ENCODE measurements at places on chromosomes 7 and 10.

- DNase-seq = no peak
Observed at GRCh38 chr7:43332193-43332796, 219.8 kb downstream of the HECW1 start.

GRCh38 chr7:18191341-18191740 is 163.7 kb upstream of the PRPS1L1 start:
- DNase-seq = no peak

- no peak for DNase-seq
Observed at GRCh38 chr7:108132551-108133265, 2.5 kb upstream of the LAMB4 start.

DNA sequence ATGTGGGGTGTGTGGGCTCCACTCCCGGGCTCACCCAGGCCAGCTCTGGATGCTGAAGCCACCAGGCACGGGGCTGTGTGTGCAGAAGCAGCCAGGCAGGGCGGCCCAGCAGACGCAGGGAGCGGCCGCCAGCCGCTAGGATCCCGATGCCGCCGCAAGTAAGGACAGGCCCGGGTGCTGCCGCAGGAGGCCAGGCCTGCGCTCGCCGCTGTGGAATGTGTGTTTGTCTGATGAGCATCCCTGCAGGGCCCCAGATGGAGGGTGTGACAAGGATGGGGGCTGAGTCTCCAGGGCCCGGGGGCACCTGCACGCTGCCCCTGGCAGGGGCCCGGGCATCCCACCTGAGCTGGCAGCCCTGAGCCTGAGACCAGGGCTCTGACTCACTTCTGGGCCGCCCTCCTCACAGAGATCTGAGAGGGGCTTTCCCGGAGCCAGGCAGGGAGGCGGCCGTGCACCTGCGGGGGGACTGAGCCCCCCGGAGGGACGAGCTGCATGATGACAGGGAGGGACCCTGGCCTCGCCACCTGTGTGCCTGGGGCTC is 101.5 kb downstream of the FOXL3 start:
- DNase-seq = no peak

DNA sequence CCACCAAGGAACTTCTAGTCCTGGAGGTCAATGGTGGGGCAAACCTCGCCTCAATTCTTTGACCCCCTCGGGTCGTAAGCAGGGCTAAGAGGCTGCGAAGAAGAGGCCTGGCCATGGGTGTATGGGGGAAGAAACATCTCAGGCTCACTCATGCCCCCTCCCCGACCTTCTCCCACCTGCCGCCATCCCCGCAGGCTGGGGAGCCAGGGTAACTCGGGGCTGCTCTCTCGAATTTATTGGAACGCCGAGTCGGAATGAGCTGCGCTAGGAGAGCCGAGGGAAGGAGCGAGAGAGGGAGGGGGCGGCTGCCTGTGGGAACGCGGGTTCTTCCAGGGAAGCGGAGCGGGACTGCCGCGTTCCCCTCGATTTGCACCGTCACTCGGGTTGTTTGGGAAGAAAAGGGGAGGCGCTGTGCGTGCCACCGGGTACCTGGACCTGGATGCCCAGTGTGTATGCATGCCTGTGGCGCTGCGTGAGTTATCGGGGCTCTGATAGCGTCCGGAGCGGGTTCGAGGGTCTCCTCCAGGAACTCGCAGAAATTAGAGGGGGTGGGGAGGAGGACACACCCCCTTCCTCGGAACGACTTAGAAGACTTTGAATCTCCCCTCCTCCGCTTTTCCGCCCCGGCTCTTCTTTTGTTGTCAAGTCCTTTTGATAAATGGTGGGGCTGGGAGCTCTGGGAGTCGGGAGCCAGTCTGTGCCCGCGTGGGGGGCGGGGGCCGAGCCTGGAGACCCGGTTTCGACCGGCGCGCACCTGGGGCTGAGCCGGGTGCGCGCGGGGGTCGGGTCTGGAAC is 1.8 kb upstream of the ZNF503 start:
- DNase-seq = no peak

GRCh38 chr10:44981172-44982113 is 2.8 kb upstream of the DEPP1 start:
- DNase-seq = no peak

DNA sequence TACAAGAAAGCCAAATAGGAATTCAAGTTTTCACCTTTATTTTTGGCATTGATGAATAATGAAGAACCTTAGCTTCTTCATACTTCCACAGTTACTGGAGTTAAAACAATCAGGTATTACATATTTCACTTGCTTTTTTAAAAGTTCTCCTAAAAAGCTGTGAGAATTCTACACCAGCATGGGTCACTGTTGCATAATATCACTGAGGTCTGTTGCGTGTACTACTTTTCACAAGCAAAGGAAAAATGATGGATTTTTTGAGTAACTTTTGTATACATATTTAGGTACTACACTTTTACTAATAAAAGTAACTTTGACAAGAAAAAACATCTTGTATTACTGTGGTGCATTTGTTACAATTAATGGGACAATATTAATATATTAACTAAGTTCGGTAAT is 15.2 kb downstream of the FAM24B start:
- DNase-seq = no peak

GRCh38 chr7:74343281-74344131 is 54.3 kb downstream of the CLIP2 start:
- no peak for DNase-seq

- DNase-seq = no peak
Observed at GRCh38 chr10:11525503-11525902, 85.9 kb downstream of the USP6NL start.

DNA sequence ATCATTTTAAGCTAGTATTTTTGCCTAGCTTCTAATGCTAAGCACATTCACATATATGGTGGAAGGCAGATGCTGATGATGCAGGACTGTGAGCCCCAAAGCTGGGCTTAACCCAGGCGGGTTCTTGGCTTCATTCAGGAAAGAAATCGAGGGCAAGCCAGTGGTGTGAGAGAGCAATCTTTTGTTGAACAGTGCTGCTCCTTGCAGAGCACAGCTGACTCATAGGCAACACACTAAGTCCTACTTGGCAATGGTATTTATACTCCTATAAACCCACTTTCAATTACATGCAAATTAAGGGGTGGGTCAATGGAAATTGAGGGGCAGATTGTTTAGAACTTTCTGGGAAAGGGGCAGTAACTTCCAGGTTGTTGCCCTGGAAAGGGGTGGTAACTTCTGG is 42.0 kb upstream of the CELF2 start:
- DNase-seq = no peak

DNA sequence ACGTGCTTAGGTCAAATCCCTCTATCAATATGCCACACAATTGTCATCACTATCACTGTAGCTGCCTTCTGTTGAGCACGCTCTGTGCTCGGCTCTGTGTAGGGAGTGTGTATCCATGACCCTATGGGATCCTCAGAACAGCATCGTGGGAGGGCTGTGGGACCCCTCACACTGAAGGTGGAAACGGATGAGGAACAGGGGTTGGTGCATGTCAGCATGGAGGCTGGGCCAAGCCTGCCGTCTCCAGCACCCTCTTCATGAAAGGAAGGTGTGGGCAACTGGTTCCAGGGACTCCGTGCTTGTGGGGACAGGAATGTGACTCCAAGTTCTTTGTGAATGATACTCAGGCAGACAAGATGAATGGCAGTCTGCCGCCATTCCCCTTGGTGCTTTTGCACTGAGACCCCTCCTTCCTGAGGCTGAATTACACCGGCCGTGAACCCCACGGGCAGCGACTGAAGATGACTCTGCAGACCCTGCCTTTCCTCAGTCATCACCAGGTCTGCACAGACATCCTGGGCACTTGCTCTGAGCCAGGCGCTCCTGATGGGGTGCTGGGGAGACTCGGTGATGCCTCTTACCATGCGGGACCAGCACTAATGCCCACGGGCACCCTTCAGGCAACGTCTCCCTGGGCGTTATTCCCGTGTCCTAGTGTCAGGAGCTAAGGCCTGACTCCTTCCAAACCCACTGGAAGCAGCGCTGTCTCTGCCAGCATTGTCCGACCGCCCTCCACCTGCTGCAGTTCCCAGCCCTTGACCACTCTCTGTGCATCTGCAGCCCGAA is 495.2 kb downstream of the TCERG1L start:
- DNase-seq = no peak

- no peak for DNase-seq
Observed at GRCh38 chr7:6257675-6258074, 14.7 kb downstream of the CYTH3 start.

- no peak for DNase-seq
Observed at GRCh38 chr10:120711860-120712259, 139.3 kb upstream of the WDR11 start.

DNA sequence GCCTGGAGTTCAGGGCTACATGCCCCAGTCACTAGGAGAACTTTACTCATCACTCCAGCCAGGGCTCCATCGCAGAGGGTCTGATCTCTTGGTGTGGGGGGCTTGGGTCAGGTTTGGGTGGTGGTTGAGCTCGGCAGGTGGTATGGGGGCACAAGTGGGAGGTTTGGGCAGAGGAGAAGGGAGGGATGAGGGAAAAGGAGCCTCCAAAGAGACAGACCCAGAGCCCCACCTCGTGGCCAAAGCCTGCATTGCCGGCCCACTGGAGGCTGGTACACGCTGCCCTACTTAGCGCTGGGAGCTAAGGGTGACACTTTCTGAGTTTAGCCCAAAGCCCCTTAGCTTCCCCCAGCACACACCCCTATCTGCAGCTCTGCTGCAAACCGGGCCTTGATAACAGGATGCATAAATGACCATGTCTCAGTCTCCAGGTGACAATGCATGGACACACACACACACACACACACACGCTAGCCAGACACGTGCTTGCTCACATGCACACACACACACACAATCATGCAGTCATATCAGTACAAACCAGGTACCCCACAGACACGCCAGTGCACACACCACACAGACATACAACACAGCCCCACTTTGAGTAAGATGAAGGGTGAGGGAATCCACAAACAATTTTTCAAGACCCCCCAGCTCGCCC is 14.7 kb downstream of the LZTS2 start:
- no peak for DNase-seq

- no peak for DNase-seq
Observed at GRCh38 chr10:131982185-131982756, 548 bp upstream of the BNIP3 start.

- no peak for DNase-seq
Observed at GRCh38 chr10:13180788-13181187, 19.4 kb downstream of the MCM10 start.

- DNase-seq = no peak
Observed at GRCh38 chr10:96830511-96831199, 1.4 kb upstream of the LCOR start.

DNA sequence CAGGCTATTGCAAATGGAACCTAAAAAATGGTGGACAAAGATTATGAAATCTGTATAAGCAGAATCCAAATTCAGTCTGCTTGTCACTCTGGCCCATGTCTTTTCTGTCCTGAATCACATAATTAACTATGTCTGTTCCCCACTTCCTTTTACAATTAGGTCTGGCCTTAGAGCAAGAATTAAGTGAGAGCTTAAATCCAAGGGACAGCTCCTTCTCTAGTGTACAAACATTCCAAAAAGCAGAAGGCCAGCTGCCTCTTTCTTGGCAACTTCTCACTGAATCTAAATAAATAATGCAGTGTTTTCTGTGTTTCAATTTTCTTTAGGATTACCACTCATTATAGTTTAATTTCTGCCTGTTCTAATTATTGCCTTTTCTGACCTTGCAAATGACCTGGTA is 39.3 kb upstream of the NEBL start:
- DNase-seq = no peak

GRCh38 chr7:131108212-131108940 is 219.3 kb upstream of the MKLN1 start:
- DNase-seq = no peak

DNA sequence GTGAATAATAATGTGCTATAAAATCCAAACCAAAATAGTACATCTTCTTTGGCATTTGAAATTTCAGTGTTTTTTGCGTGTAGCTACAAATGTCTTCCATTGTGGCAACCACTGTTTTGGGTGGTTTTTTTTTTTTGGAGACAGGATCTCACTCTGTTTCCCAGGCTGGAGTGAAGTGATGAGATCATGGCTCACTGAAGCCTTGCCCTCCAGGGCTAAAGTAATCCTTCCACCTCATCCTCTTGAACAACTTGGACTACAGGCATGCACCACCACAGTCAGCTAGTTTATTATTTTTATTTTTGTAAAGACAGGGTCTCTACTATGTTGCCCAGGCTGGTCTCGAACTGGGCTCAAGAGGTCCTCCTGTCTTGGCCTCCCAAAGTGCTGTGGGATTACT is 455.1 kb downstream of the AUTS2 start:
- DNase-seq = no peak

GRCh38 chr10:67506083-67506756 is 189.8 kb downstream of the CTNNA3 start:
- DNase-seq = no peak

DNA sequence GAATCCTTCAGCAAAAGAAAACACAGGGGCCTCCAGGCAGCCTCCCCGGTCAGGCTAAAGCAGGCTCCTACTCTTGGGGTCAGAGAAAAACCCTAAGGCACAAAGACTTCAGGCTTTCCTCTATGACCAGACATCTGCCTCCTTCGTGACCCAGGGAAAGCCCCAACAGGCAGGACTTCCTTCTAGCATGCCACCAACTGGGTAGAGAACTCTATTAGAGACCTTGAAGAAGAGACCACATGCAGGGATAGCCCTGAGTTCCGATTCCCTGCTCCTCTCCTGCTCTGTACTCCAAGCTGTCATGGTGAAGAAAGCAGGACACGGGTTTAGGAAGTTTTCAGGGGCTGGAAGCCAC is 1.3 kb downstream of the TRPV6 start:
- DNase-seq = no peak

DNA sequence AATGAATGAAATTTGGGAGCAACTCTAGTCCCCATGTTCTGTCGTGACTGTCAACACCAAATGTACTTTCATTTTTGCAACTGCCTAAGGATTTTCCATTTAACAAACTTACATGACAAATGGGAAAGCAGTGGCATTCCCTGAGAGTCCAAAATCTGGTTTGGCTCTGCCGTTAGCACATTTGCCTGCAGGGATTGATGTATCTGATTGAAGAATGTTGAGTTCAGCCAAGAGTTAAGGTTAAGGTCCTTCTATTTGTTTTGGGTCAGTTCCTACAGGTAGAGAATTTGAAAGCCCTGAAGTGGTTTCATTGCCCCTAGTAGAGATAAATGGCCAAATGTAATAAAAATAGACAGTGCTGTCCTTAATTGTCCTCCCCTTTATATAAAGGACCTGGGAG is 406.5 kb upstream of the GALNT17 start:
- no peak for DNase-seq
